PC-9 (cell line): ENCODE measurements at places on chromosomes 1 and 21. TPM values are rescaled to one million over a fixed set of nuclear protein-coding genes. Genes with fewer than 3 reads are reported as not detected.

The GPR37L1 gene
- total RNA-seq = 0.30 and 0.33 TPM in 2 replicates

The RAB3GAP2 gene
- total RNA-seq = 48.8 and 51.0 TPM in 2 replicates

The DCST1 gene
- 0.22 and 0.43 TPM in 2 replicates for total RNA-seq

The RXFP4 gene
- total RNA-seq = 0.33 TPM in 1 of 2 replicates, not detected in the other

The DCDC2B gene
- not detected in 2 replicates for total RNA-seq

The GPATCH2 gene
- total RNA-seq = 13.9 and 14.8 TPM in 2 replicates

The CD34 gene
- not detected in 2 replicates for total RNA-seq

The CLCNKA gene
- total RNA-seq = 1.0 and 1.1 TPM in 2 replicates

The OR2T33 gene
- total RNA-seq = not detected in 2 replicates

DNA sequence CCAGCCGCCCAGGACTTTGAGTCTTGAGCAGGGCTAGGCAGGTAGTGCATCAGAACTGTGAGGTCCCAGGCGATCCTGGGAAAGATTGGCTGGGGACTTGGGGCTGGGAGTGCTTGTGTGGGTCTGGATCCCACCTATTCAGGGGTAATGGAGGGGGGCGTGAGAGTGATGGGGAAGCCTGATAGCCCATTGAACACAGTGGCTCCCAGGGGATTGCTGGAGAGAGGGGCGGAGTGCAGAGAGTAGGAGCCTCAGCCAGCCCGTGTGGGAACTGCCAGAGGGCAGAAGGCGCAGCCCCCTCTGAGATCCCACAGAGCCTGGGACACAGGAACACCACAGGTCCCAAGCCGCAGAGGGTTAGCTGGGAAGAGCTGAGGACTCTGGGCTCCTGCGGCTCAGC lies 19.3 kb upstream of the PDZK1IP1 start:
- no peaks in the 10 kb centered on the region for H3K4me1 ChIP-seq
- H3K27ac ChIP-seq = no peak overlapping the region
- no peak overlapping the region for H3K4me3 ChIP-seq
- H3K36me3 ChIP-seq = no peaks in the 10 kb centered on the region
- no peaks in the 10 kb centered on the region for H3K27me3 ChIP-seq
- no peak for DNase-seq

- H3K4me3 ChIP-seq = no peak overlapping the region
- H3K36me3 ChIP-seq = peaks cover 12% of the 10 kb centered on the region
- H3K27ac ChIP-seq = no peak overlapping the region
- H3K27me3 ChIP-seq = no peaks in the 10 kb centered on the region
- no peak for DNase-seq
- H3K4me1 ChIP-seq = 0 out of 2 replicates have a peak, but pooled peaks cover 5% of the 10 kb centered on the region
Measured at GRCh38 chr1:77990629-77991204, 11.8 kb upstream of the FUBP1 start.

DNA sequence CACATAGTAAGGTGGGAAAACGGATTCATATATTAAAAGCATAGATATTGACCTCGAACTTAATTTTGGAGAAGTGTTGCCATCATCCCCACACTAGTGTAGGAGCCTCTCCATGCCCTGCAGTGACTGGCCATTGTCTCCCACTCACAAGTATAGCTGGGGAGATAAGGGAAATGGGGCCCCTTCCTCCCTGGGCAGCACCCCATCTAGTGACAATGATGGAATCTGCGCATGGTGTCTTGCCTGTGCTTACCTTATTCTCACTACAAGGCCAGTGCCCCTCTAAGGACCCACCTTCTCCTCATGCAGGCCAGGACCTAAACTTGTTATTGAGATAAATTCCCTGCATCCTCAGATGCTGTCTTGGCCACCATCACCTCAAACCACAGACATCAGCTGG lies 374.9 kb downstream of the NTNG1 start:
- no peak overlapping the region for H3K27ac ChIP-seq
- H3K36me3 ChIP-seq = no peaks in the 10 kb centered on the region
- no peak for DNase-seq
- no peak overlapping the region for H3K4me3 ChIP-seq
- H3K4me1 ChIP-seq = no peaks in the 10 kb centered on the region
- H3K27me3 ChIP-seq = peaks cover 6% of the 10 kb centered on the region; the same call in 1 of the 2 replicates

DNA sequence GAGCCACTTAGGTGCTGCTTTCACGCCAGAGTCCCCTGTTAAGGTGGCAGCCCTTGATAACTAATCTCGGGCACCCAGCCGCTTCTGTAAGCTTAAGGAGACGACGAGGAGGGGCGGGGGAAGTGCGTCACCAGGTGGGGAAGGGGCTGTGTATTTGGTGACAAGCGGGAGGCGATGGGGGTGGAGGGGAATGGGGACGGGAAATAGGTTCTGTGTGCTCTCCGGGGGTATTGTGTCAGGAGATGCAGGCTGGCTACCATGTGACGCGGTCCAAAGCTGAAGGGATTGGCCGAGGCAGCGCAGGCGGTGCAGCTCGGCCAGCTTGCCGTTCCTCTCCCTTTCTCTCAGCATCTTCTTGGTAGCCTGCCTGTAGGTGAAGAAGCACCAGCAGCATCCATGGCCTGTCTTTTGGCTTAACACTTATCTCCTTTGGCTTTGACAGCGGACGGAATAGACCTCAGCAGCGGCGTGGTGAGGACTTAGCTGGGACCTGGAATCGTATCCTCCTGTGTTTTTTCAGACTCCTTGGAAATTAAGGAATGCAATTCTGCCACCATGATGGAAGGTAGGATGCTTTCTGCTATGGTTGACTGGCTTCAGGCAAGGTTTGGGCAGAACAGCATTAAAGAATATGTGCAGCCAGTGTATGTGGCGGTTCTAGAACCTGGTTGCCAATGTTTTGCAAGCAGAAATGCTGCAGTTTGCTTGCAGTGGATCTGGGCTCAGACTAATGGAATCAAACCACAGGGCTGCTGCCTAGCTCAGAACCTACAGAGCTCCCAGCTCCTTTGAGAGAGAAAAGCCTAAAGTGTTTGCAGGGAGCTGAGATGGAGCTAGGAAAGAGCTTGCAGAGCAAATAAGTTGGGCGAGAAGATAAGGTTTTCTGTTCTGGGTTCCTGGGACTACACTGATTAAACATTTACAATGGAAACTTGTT lies at the start of gene SGIP1:
Gene SGIP1, plus strand, starts transcription at position 350 of the 937 bp plus-strand sequence. Its CDS starts 206 bp downstream, at position 556.
- no peaks in the 10 kb centered on the region for H3K27me3 ChIP-seq
- no peak within 1 kb of the TSS for H3K4me3 ChIP-seq
- no peaks in the 10 kb centered on the region for H3K4me1 ChIP-seq
- H3K27ac ChIP-seq = no peak within 1 kb of the TSS
- DNase-seq = no peak

DNA sequence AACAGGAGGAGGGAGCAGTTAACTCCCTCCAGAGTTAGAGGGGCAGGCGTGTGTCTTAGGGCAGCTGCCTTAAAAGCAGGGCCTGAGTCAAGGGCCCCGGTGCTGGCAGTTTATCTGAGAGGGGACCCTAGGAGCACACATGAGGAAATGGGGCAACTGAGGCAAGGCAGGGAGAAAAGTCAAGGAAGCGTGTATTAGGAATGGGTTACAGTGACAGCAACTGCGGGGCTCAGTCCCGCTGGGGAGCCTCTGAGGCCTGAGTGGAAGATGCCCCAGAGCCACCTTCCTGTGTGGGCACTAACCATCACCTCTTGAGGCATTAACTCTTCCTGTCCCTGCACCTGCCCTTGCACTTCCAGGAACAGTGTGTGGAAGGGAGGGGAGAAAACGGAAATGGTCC lies 276.3 kb downstream of the MATN1 start:
- H3K27me3 ChIP-seq = no peaks in the 10 kb centered on the region
- H3K4me1 ChIP-seq = no peaks in the 10 kb centered on the region
- no peak for DNase-seq
- H3K27ac ChIP-seq = no peak overlapping the region

DNA sequence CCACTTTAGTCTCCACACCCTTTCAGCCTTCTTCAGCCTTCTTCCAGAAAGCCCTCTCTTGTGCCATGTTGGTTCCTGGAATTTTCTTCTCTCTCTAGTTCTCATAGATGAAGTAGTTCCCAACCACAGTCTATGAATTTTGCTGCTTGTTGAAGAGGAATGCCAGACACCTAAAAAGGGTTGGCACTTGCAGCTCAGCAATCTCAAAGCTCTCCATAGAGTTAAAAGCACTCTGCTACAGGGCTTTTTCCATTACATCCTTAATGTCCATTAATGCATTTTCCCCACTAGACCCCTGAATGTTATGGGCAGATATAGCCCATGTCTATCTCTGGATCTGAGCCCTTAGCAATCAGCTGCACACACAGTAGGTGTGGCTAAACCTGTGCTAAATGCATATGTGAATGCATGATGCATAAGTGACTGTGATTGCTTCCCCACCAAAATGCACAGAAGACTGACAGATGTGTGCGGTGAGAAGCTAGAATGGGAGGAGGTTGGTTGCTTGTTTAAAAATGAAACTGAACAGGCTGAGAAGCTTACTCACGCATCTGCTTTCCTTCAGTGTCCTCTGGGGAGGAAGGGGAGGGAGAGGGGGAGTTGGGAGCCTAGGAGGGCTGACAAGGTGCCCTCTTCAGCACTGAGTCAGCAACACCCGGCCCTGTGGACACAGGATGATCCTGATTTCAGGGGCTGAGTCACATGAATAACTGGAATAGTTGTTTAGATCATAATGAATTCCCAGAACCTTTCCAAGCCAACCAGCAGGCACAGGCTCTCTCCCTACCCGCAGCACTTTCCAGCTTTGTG lies 146.1 kb upstream of the FGGY start:
- peak; percentile 82 for DNase-seq
- no peaks in the 10 kb centered on the region for H3K36me3 ChIP-seq
- H3K4me1 ChIP-seq = peaks cover 66% of the 10 kb centered on the region

DNA sequence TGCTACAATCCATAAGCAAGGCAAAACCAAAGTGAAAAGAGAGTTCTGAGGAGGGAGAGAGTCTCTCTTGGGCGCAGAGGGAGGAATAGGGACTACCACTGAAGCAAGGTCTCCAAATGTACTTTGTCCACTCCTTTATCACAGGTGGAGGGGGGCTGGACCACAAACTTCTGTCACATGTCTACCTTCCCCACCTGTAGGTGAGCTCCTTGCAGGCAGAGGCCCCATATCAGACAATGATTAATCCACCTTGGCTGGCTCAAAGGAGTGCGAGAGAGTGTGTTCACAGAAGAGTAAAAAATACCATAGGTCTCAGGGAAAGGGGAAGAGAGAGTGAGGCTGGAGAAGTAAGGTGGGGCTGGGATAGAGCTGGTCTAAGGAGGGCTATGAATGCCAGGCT lies 4.5 kb downstream of the BEND5 start:
- no peak overlapping the region for H3K4me3 ChIP-seq
- no peak for DNase-seq
- H3K36me3 ChIP-seq = no peaks in the 10 kb centered on the region
- H3K27ac ChIP-seq = no peak overlapping the region

GRCh38 chr1:228156941-228157728 lies 7.4 kb downstream of the GJC2 start:
- no peak overlapping the region for H3K4me3 ChIP-seq
- DNase-seq = no peak
- H3K27me3 ChIP-seq = no peaks in the 10 kb centered on the region

GRCh38 chr1:167258858-167259257 lies 38.2 kb downstream of the POU2F1 start:
- H3K4me3 ChIP-seq = no peak overlapping the region
- no peaks in the 10 kb centered on the region for H3K27me3 ChIP-seq
- no peak for DNase-seq

- no peak overlapping the region for H3K27ac ChIP-seq
- peaks cover 37% of the 10 kb centered on the region for H3K4me1 ChIP-seq
- DNase-seq = no peak
Measured at GRCh38 chr21:26118938-26119540, 51.5 kb downstream of the APP start.

- no peak for DNase-seq
- H3K36me3 ChIP-seq = no peaks in the 10 kb centered on the region
- no peak overlapping the region for H3K4me3 ChIP-seq
Measured at GRCh38 chr1:204157962-204158361, 6.1 kb upstream of the ETNK2 start.

DNA sequence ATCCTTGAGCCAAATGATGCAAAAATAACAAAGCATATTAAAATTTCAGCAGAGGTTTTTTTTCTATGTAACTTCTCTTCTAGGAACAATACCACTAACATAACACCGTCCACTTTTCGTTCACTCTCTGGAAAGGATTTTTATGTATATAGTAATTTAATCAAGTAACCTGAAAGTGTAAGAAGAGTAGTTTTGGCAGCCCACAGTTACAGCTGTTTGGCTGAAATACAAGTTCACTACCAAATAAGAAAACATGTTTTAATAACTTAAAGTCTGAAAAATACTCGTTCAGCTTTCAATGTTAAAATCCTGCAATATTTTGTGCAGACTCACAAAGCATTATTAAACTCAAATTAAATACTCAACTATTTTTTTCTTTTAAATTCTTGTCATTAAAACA lies 896.8 kb upstream of the ADGRL4 start:
- no peak for DNase-seq
- no peak overlapping the region for H3K4me3 ChIP-seq

GRCh38 chr1:215987092-215987875 lies 420.2 kb downstream of the KCTD3 start:
- no peak overlapping the region for H3K4me3 ChIP-seq
- H3K27me3 ChIP-seq = no peaks in the 10 kb centered on the region
- H3K4me1 ChIP-seq = no peaks in the 10 kb centered on the region

DNA sequence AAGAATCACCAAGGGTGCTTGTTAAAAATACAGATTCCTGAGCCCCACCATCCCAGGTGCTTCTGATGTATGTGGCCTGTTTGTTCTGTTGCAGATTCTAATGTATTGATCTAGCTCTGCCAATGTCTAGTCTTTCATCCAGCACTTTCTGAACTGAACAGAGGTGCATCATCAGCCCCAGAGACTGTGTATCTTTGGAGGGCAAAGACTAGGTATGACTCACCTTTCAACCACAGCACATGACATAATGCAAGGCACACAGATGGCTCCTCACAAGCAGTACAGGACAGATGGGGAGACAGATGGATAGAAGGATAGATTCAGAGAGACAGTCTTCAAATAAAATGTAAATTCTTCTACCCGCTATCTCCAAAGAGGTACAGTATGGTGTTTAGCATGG lies 32.3 kb downstream of the CD58 start:
- DNase-seq = no peak
- no peak overlapping the region for H3K4me3 ChIP-seq
- peaks cover 55% of the 10 kb centered on the region for H3K4me1 ChIP-seq
- H3K36me3 ChIP-seq = peaks cover 78% of the 10 kb centered on the region
- H3K27me3 ChIP-seq = no peaks in the 10 kb centered on the region

- H3K27ac ChIP-seq = no peak overlapping the region
- DNase-seq = no peak
- no peak overlapping the region for H3K4me3 ChIP-seq
- no peaks in the 10 kb centered on the region for H3K27me3 ChIP-seq
- H3K36me3 ChIP-seq = no peaks in the 10 kb centered on the region
Measured at GRCh38 chr1:152479792-152480595, 30.6 kb upstream of the LCE5A start.

DNA sequence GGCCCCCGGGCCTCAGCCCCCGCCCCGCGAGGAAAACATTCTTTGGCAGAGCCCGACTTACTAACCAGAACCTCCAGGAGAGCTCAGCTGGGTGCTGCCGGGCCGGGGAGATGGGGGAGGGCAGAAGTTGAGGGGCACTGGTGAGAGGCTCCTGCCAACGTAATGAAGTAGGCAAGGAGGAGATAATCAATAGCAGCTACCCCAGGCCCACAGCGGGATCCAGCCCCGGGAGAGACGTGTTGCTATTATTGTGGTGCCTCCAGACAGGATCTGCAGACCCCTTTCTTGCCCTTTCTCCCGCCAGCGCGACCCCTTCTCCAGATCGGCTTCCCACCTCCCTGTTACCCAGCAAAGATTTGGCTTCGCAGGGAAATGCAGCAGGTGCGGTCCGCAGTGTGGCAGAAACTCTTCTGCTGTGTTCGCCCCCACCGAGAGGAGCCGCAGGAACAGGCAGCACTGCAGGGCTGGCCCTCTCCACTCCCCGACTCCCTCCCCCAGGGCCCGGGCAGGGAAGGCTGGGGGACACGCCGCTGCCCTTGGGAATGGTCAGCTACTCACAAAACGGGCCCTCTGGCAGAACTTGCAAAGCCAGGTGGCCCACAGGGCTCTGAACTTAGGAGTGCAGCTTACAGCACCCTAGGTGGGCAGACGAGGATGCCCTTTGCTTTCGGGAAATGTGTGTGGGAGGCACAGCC lies 1.5 kb upstream of the KCNA2 start:
- H3K27ac ChIP-seq = no peak overlapping the region
- no peaks in the 10 kb centered on the region for H3K4me1 ChIP-seq
- DNase-seq = no peak
- no peaks in the 10 kb centered on the region for H3K36me3 ChIP-seq
